ENCODE measurements at places on chromosomes 16 and 17.

DNA sequence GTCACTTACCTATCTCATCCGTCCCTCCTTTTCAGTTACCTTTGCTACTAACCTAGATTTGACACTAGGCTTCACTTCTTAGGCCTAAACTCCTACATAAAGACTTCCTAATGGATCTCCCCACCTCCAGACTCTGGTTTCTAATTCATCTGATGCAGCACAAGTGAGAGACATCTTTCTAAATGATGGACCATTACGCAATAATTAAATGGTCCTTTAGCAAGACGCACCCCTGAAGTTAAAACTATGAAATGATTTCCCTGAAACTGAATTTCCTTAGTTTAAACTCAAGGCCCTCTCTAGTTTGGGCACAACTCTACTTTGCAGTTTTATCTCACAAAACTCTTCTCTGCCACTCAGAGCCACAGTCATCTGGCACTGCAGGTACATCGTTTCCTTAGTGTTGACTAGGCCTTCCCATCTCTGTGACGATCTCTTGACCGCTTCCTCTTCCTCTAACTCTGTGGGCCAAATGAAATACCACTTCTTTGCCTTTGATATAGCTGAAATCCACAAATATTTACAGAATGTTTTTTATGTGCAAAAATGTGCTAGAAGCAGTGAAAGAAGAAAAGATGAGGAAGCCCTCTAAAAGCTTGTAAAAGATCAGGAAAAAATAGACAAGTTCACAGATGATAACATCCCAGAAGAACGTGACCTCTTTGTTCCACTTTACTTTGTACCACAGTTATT lies 3.3 kb downstream of the SYNRG start:
- DNase-seq = peak; percentile 57

DNA sequence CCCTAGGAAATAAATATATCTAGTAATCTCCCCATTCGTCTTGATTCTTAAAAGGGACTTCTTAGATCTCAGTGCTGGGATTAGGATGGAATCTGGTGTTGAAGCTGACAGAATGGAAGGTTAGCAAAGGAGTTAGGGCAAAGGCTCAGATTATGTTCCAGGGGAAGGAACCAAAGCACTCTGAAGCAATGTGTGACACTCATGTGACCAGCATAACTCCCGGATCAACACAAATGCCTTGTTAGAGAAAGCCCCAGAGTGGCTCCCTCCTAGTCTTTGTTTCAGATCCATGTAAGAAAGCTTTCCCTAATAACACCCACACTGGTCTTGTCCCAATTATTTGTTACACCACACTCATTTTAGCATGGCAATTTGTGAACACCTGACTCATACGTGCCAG lies 62.6 kb upstream of the ERN1 start:
- DNase-seq = no peak

DNA sequence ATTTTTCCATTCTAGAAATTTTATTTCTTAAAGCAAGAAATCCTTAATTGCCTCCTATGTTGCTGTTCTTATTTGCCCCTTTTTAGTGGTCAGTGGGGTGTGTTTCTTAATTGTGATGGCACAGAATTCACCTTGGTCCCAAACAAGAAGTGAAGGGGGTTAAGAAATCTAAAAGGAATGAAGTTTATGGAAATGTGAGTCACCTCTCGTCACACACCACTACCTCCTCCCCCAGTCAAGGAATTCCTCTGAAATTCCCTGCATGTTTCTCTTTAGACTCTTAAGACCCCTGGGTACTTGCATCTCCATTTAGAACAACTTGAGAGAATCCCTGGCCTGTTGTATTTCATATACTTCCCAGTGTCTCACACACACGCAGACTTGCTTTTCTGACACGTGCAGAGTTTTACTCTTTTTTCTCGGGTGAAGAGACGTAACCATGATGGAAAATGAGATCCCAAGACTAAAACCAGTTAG lies 247.4 kb downstream of the PRKCA start:
- DNase-seq = no peak

DNA sequence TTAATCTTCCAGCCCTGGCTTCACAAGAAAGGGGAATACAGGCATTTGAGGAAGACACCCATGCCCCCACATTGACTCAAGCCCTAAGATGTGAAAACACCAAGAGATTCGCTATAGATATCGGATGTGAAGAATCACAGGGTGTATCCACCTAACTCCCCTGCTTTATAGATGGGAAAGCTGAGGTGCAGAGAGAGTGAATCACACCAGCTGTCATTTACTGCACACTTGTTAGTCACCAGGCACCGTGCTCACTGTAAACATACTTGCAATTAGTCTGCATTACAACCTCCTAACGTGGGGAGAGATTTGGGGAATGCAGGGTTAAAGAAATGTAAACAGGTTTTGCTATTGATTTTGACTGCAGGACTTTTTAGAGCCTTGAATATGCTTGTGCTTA lies 325.5 kb downstream of the C16orf95 start:
- no peak for DNase-seq

DNA sequence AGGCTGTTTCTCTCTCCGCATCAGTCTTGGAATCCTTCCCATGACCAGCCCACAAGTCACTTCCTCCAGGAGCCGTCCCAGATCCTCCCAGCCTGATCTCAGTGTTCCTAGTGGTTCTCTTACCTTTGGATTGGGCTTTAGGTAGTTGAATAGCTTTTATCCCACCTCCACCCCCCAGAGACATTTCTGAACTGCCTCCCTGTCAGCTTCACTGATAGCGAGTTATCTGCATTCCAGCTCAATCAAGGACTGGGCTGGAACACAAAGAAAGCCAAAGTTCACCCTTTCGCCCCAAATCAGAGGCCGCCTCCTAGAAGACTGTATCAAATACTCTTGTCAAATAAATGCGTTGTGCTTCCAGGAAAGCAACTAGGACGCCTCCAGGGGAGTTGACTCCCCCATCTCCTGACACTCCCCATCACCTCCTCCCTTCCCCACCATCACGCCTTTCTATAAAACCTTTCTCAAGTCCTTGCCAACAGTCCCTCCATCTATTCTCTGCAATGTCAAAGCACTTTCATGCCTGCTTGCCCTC lies 72.7 kb downstream of the TMEM132E start:
- no peak for DNase-seq

GRCh38 chr17:42913522-42913921 lies 12.9 kb downstream of the G6PC1 start:
- DNase-seq = no peak

GRCh38 chr16:19875900-19876299 lies 8.7 kb downstream of the GPRC5B start:
- no peak for DNase-seq

GRCh38 chr17:40517286-40517662 lies 15.9 kb upstream of the TNS4 start:
- peak; percentile 26 for DNase-seq

GRCh38 chr16:11670171-11671131 lies 2.2 kb downstream of the SNN start:
- no peak for DNase-seq

- no peak for DNase-seq
These were observed 948.1 kb downstream of the KCNJ2 start for GRCh38 chr17:71117466-71117865.

- DNase-seq = no peak
These were observed 71.7 kb upstream of the MTMR4 start for GRCh38 chr17:58586009-58586644.

DNA sequence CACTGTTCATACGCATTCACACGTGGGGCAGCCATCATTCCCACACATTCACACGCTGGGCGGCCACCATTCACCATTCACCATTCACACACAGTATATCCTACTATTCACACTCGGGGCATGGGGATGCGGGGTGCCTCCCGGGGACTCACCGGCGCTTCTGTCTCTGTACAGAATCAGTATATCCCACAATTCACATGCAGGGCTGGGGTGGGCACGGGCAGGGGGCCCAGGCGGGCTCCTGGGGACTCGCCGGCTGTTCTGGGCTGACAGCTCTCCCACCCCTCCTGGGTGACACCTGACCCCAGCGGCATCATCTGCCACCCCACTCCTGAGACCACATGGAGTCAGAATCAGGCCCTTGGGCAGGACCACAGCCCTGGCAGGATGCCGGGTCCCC lies 9.6 kb downstream of the NME3 start:
- DNase-seq = no peak

DNA sequence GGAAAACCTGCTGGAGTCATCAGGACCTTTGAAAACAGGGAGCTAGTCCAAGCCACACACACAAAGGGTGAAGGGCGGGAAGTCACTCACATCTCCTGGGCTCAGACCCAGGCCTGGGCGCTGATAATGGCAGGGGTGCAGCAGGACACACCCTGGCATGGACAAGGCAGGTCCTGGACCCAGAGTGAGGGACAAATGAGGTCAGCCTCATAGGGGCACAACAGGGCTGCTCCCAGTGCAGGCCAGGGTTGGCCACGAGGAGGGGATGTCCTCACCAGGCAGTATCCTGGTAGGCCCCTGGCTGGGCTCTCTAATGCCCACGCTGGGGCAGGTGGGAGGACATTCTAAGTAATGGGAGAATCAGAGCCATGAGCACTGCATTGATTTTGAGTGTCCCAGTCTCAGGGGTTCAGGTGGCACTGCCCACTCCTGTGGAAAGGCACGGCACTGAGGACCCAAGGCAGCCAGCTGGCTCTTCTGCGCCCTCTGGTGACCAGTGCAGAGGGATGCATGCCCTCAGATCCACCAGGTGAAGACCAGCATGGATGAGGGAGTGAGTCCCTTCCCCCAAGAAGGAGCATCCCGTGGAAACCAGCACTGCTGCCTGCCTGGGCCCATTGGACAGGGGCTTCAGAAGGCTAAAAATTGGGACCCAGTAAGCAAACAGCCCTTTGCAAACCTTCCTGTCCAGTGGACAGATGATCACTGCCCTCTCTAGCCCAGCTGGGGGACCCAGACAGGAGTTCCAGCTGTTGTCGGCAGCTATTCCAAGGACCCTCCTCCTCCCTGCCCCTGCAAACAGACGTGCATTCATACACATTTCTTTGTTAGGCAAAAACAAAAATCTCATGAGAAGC lies 23.4 kb upstream of the SREBF1 start:
- peak; percentile 55 for DNase-seq

- DNase-seq = no peak
These were observed 54.8 kb downstream of the CHD9NB start for GRCh38 chr16:52997922-52998321.

Measured in T-helper 2 cell (primary cell).